ENCODE measurements at places on chromosomes 11 and 22. TPM values are rescaled to one million over a fixed set of nuclear protein-coding genes. Genes with fewer than 3 reads are reported as not detected.

Gene SHANK3
- total RNA-seq: not detected

DNA sequence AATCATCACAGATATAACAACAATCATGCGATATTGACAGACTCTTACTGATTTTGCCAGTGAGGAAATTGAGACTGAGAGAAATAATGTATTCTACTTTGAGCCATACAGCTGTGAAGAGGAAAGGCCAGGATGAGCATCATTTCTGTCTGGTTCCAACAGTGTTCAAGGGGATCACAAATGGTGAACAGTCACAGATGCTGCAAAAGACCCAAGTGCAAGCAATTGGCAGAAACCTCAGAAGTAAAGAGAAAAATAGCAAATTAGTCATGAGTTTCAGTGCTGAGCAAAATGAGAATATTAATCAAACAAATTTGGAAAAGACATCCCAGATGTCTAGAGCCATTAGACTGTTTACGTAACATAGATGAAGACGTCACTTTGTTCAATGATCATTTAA is 114.1 kb downstream of the RAB38 start:
- no peak overlapping the region for H3K27ac ChIP-seq
- H3K4me1 ChIP-seq: no peaks in the 10 kb centered on the region
- H3K36me3 ChIP-seq: no peaks in the 10 kb centered on the region
- no peak overlapping the region for H3K4me3 ChIP-seq
- no peak for DNase-seq

Gene GPHA2
- total RNA-seq: 0.49 TPM

Gene OR5AS1
- total RNA-seq: not detected

Gene MRGPRX1
- total RNA-seq: not detected

DNA sequence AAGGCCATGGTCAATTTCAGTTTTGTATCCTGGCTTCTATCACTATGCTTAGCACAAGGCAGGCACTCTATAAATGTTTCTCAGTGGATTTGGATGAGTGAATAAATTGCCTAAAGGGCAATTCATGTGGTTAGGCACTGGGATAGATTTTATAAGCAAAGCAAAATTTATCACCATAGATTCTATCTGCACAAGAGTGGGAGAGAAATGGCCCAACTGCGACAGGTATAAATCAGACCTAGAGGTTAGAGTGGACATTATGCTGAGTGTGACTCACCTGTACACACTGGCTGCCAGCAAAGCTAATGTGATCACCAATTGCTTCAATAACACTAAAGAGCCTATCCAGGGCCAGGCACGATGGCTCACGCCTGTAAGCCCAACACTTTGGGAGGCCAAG is 514.0 kb downstream of the BUD13 start:
- no peak overlapping the region for H3K4me3 ChIP-seq
- H3K4me1 ChIP-seq: no peaks in the 10 kb centered on the region
- DNase-seq: no peak
- H3K27ac ChIP-seq: no peak overlapping the region
- no peaks in the 10 kb centered on the region for H3K27me3 ChIP-seq

Gene DEFB131B
- total RNA-seq: not detected

Gene SGSM1
- total RNA-seq: 1.3 TPM

GRCh38 chr11:7514099-7514591 is 346 bp downstream of the PPFIBP2 start:
- H3K4me1 ChIP-seq: peaks cover 18% of the 10 kb centered on the region
- H3K27ac ChIP-seq: no peak overlapping the region
- H3K4me3 ChIP-seq: peak overlapping the region; percentile 99
- H3K27me3 ChIP-seq: no peaks in the 10 kb centered on the region
- H3K36me3 ChIP-seq: no peaks in the 10 kb centered on the region
- no peak for DNase-seq

- no peaks in the 10 kb centered on the region for H3K36me3 ChIP-seq
- H3K27me3 ChIP-seq: no peaks in the 10 kb centered on the region
- H3K27ac ChIP-seq: no peak overlapping the region
- no peaks in the 10 kb centered on the region for H3K4me1 ChIP-seq
- no peak overlapping the region for H3K4me3 ChIP-seq
Measured at GRCh38 chr11:116454020-116454645, 318.7 kb downstream of the BUD13 start.

GRCh38 chr11:118838905-118839553 is 44.7 kb upstream of the CXCR5 start:
- H3K27me3 ChIP-seq: no peaks in the 10 kb centered on the region
- no peaks in the 10 kb centered on the region for H3K36me3 ChIP-seq
- H3K27ac ChIP-seq: no peak overlapping the region

- no peaks in the 10 kb centered on the region for H3K4me1 ChIP-seq
- DNase-seq: no peak
- no peaks in the 10 kb centered on the region for H3K36me3 ChIP-seq
- H3K27me3 ChIP-seq: peaks cover 6% of the 10 kb centered on the region
Measured at GRCh38 chr11:35583126-35583525, 35.1 kb upstream of the FJX1 start.

Gene CCDC73
- total RNA-seq: not detected

Gene OR2AG1
- total RNA-seq: not detected

- no peaks in the 10 kb centered on the region for H3K27me3 ChIP-seq
- DNase-seq: no peak
- no peak overlapping the region for H3K27ac ChIP-seq
- no peaks in the 10 kb centered on the region for H3K36me3 ChIP-seq
- H3K4me1 ChIP-seq: no peaks in the 10 kb centered on the region
Measured at GRCh38 chr22:30129636-30130035, 49.4 kb downstream of the HORMAD2 start.

Gene HBE1
- total RNA-seq: not detected

Gene MRGPRF
- not detected for total RNA-seq

DNA sequence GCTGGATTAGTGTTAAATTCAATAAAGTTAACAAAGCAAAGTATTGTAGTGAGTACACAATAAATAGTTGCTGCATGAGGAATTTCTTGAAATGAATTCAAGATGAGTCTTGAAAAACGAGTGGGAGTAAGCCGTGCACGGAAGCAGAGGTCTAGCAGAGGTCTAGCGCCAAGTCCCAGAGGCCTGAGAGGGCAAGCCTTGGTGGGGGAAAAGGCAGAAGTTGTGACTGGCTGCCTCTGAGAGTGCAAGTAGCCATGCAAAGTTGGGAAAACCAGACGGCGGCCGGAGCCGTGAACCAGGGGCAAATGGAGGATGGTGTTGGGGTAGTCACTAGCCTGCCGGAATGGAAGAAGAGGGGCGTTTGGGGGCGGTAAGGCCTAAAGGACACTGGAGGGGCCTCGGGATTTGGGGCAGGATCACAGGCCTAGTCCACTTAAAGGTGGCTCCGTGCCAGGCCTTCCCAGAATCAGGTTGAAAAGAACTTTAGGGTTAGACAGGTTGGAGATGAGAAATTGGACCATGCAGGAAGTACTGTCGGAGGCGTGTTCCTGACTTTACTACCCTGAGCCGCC is 379 bp upstream of the SLC3A2 start:
- DNase-seq: no peak
- H3K27me3 ChIP-seq: no peaks in the 10 kb centered on the region
- peaks cover 44% of the 10 kb centered on the region for H3K4me1 ChIP-seq
- H3K4me3 ChIP-seq: peak overlapping the region; percentile 99
- H3K36me3 ChIP-seq: peaks cover 30% of the 10 kb centered on the region
- H3K27ac ChIP-seq: peak overlapping the region; percentile 95

DNA sequence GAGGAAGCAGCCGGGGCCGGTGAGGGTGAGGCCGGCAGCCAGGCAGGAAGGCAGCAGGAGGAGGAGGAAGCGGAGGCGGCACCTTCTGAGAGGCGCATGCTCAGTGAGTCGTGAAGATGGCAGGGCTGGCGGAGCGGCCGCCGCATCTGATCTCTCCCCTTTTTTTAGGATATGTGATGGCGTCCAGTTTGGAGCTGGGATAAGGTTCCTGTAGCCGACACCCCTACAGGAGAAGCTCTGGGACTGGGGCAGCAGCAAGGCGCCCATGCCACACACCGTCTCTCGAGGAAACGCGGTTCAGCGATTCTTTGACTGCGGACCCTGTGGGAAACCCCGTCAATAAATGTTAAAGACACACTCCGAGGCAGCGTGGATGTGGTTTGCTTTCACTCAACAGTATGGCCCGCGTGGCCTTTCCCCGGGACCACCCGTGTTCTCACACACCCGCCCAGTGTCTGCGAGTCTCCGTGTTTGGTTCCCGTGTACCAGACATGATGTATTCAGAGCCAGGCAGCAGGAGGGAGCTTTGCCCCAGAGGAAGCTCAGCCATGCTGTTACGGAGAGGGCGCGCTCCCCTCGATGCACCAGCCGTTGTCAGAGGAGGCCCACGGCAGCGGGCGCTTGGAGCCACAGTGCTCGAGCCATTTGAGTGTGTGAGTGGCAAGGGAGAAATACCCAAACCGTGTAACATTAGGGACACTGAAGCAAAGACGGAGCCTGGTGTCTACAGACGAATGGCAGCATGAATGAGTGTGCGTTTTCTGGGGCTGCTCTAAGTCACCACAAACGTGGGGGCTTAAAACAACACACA is 27.7 kb upstream of the PARVB start:
- peak overlapping the region; percentile 64 for H3K4me3 ChIP-seq
- DNase-seq: peak; percentile 71
- H3K36me3 ChIP-seq: peaks cover 61% of the 10 kb centered on the region
- peak overlapping the region; percentile 70 for H3K27ac ChIP-seq
- H3K27me3 ChIP-seq: no peaks in the 10 kb centered on the region
- H3K4me1 ChIP-seq: peaks cover 29% of the 10 kb centered on the region

GRCh38 chr11:2213890-2214526 is 42.4 kb upstream of the TH start:
- no peak overlapping the region for H3K4me3 ChIP-seq
- no peaks in the 10 kb centered on the region for H3K36me3 ChIP-seq

GRCh38 chr22:43400449-43400848 is 11.4 kb upstream of the MPPED1 start:
- H3K27me3 ChIP-seq: no peaks in the 10 kb centered on the region
- no peak overlapping the region for H3K4me3 ChIP-seq
- no peaks in the 10 kb centered on the region for H3K36me3 ChIP-seq
- no peaks in the 10 kb centered on the region for H3K4me1 ChIP-seq
- no peak overlapping the region for H3K27ac ChIP-seq

GRCh38 chr11:122268601-122269130 is 152.7 kb upstream of the BLID start:
- DNase-seq: no peak
- H3K4me1 ChIP-seq: no peaks in the 10 kb centered on the region
- no peak overlapping the region for H3K4me3 ChIP-seq

DNA sequence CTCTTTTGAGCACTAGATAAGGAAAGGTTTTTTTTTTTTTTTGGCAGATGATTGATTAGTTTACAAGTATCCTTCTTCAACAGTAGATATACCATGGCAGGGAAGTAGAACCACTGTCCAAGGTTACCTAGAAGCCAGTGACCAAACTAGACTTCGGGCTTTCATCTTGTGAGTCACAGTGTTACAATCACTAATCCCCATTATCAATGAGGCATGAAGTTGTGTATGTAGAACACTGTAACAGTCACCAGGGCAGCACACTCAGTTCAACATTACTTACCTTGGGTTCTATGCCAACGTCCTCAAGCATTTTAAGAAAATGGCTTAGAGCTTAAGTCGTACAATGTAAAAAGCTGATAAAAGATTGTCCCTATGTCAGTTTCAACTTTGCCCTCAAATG is 430.9 kb downstream of the ETS1 start:
- no peaks in the 10 kb centered on the region for H3K4me1 ChIP-seq
- H3K36me3 ChIP-seq: no peaks in the 10 kb centered on the region
- no peak overlapping the region for H3K4me3 ChIP-seq
- no peak for DNase-seq

GRCh38 chr22:37001826-37002225 is 17.4 kb downstream of the TST start:
- no peaks in the 10 kb centered on the region for H3K27me3 ChIP-seq
- no peaks in the 10 kb centered on the region for H3K4me1 ChIP-seq
- H3K36me3 ChIP-seq: no peaks in the 10 kb centered on the region
- H3K27ac ChIP-seq: no peak overlapping the region
- no peak for DNase-seq

Gene KRTAP5-11
- total RNA-seq: not detected

DNA sequence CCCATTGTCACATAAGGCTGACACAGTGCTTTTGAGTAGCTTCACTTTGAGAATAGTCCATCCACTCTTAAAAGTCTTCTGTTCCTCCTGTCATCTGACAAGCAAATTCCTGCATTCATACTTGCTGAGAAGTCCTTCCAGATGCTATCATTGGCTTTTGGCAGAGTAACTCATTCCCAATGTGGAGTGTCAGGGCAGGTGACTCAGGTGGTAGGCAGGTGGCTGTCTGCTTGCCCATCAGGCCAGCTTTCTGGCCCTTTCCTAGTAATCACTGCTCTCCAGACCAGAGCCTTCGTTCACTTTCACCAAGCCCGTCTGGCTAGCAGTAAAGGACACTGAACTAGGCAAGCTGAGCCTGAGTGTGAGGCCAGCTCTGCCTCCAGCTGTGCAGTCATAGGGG is 162.5 kb upstream of the CCDC90B start:
- no peak for DNase-seq
- H3K27ac ChIP-seq: no peak overlapping the region

- H3K27me3 ChIP-seq: peaks cover 16% of the 10 kb centered on the region
- DNase-seq: no peak
- H3K27ac ChIP-seq: no peak overlapping the region
Measured at GRCh38 chr22:50014655-50015401, 2.3 kb upstream of the IL17REL start.

Measured in CD4-positive, alpha-beta T cell (primary cell).